ENCODE measurements at places on chromosomes 5 and 9.

DNA sequence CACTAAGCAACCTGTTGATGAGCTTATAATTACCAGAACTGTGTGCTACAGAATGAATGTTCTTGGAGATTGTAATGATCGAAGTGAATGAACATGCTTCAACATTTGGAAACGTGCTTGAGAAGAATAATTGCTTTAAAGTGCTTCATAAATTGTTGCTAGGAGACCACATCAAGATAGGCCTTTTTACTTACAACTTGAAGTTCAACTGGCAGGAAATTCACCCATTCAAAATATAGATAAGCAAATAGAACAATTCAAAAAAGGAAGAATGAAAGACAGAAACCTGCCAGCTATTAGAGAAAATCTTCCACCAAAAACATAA is 38.0 kb upstream of the SLC44A1 start:
- DNase-seq, result no peak

DNA sequence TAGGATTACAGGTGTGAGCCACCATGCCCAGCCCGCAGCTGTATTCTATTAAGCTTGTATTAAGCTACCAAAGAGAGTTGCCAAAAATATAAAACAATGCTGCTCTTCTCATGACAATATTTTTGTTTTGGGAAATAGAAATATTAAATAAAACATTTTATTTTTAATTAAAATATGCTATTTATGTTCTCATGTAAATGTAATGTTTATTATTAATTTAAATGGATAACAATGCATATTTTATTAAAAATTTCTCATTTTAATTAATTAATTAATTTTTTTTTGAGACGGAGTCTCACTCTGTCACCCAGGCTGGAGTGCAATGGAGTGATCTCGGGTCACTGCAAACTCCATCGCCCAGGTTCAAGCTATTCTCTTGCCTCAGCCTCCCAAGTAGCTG is 117.5 kb downstream of the ANKRD55 start:
- DNase-seq, result no peak

DNA sequence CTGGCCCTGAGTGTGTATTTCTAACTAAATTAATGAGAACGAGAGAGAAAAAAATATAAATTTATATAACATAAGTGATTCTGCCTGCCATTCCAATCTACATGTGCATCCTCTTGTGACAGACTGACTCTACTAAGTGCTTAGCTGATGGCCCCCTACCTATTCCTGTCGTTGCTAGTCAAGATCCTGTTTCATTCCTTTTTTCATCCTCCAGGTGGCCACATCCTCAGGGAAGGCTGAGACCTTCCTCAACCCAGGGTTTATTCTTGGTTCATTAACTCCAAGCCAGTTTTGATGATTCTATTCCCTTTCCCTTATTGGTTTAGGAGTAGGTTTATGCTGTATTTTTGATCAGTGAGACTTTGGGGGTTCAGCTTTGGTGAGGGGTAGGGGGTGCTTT is 201.3 kb downstream of the C9orf152 start:
- DNase-seq, result no peak

DNA sequence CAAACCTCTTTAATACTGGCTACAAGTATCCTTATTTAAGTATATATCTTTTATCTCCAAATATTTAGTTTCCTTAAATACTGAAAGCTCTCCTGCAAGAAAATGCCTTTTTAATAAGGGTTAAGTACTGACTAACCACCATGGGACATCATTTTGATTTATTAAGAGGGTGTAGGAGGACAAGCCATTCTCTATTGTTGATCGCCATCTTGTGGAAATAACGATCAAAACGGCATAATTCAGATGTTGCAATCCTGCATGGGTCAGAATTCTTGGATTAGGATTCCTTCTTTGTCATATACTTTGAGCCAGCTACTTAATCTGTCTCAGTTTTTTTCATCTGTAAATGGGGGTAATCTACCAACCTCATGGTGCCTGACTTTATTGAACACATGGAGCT is 28.7 kb upstream of the C5orf46 start:
- DNase-seq, result no peak

DNA sequence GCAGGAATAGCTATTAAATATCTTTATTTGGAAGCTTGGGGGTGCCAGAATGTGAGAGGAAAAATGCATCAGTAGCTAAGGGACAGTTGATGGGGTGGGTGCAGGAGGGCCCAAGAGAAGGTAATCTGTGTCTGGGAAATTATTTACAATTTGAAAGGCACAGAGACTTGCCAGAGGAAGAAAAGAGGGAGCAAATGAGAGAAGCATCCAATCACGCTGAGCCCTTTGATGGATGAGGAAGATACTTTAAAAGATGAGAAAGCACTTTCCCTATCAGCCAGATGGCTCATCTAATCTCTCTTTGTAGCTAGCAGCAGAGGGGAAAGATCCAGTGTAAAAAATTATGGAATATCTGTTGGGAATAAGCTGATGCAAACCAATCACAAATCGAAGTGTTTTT is 57.0 kb upstream of the ABCA1 start:
- no peak for DNase-seq

GRCh38 chr5:167029488-167029887 is 1262.0 kb upstream of the WWC1 start:
- no peak for DNase-seq

DNA sequence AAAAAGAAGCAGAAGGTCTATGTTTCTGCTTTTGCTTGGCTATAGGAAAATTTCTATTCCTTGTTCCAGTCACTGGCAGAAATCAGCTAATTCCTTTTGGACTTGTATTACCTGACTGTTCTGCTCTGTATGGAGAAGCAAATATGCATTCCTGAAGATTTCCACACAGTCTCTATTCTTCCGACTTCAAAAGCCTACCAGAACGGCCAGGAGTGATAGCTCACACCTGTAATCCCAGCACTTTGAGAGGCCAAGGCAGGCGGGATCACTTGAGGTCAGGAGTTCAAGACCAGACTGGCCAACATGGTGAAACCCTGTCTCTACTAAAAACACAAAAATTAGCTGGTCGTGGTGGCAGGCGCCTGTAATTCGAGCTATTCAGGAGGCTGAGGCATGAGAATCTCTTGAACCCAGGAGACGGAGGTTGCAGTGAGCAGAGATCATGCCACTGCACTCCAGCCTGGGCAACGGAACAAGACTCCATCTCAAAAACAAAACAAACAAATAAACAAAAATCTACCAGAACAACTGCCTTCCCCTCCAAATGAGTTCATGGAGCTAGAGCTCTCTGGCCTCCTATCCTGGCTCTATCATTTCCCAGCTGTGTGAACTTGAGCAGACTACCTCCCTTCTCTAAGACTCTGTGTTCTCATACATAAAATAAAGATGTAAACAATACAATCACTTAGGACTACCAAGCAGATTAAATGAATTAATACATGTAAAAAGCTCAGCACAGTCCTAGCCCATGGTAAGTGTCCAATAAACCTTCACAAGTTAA is 17.0 kb downstream of the MYO10 start:
- no peak for DNase-seq

DNA sequence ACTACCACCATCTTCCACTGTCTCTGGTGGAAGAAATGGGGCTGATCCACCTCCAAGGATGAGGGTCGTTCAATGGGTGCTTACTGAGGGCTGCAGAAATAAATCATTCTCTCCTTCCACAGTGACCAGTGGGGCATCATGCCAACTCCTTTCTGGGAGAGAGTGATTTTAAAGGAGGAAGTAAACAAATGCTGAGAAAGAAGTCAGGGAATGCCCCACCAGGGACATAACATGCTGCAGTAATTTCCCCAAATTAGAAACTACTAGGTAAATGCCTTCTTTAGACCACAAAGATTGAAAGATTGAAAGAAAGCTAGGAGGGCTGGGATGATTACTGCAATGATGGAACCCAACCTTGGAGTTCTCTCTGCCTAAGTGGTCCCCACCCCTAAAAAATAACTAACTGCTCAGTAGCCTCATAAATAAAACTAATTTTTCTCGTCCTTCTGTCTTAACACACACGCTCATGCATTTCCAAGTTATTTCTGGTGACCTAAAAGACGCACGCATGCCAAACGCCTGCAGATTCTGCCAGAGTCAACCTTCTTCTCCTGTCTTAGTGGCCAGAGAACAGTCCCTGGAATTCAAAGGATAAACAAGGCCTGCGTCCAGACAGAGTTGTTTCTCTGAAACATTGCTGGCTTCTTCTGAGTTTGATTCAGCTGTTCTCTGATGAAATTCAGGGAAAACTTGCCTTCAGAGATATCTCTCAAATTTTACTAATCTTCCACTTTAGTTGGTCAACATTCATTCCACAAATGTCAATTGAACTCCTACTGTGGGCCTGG is 250.0 kb downstream of the NR3C1 start:
- no peak for DNase-seq

GRCh38 chr5:90307322-90307721 is 102.2 kb downstream of the CETN3 start:
- DNase-seq, result no peak

- no peak for DNase-seq
These were observed 90.0 kb upstream of the ZNF618 start for GRCh38 chr9:113786071-113786470.

- DNase-seq, result no peak
These were observed 60.3 kb upstream of the NEK6 start for GRCh38 chr9:124197177-124198095.

DNA sequence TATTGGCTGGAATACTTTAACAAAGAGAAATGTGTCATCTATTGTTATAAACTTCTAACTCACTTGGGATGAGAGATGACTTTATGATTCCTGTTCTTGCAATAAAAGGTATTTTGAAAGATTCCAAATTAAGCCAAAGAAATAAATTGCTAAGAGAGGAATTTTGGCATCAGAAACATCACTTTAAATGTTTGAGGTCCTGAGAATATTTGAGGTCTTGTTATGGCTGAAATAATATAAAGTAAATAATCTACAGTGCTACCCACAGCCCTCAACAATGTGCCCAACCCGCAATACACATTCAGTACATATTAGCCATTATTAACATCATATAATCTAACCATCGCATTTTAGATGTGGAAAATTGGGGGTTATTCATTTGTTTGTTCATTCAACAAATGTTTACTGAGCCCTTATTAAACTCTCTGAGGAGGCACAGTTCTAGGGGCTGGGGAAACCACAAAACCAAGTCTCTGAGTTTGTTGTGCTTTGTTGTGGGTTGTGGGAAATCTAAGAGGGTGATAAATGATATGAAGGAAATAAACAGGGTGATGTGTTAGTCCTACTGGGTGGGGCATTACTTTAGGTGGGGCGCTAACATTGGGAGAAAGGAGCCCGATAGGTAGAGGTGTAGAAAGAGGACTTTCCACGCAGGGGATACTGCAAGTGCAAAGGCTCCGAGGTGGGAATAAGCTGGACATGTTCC is 135.2 kb upstream of the CLINT1 start:
- DNase-seq, result no peak

Measured in activated naive CD4-positive, alpha-beta T cell treated with anti-CD3 and anti-CD28 coated beads, Interleukin-2, amount 50 U/mL, for 16 hours (primary cell).